Muscle of leg (tissue), 16 donors: ENCODE measurements at places on chromosomes 4 and X. TPM values are rescaled to one million over a fixed set of nuclear protein-coding genes. Genes with fewer than 3 reads are reported as not detected.

GRCh38 chrX:109739625-109740432 is 6.8 kb upstream of the ACSL4 start:
- DNase-seq: no peak

DNA sequence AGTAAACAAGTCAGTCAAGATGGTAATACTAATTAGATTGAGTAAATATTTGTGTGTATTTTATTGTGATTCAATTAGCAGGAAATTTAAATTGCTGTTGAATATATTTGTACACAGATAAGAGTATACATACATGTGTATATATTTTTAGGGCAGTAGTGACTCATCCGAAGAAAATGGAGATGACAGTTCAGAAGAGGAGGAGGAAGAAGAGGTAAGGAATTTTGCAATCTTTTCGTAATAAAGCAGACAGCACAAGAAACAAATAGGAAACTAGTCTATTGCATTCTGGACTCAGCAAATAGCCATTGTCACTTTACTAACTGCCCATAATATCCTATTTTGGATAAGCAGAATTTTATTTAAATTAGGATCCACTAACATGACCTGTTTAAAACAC is 6.6 kb downstream of the IBSP start:
- DNase-seq: no peak

- peak; percentile 65 for DNase-seq
These were observed 54.1 kb downstream of the XAGE2 start for GRCh38 chrX:52422884-52423283.

DNA sequence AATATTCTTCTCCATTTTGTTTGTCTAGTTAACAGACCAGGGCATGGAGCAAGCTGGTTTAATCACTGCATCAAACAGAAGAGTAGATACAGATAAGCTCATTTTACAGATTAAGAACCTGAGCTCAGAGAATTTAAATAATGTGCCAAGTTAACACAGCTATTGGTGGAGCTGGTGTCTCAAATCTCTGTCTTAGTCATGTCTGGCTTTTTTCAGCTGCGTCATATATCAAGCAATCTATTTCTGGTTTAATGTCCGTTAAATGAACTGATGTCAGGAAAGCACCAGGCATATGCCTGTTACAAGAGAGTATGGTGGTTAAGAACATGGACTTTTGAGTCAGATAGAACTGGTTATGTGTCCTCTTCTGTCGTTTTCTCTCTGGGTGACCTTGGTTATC is 79.8 kb upstream of the ADGRA3 start:
- DNase-seq: peak; percentile 14

Gene NLGN3
- total RNA-seq: 1.9 TPM
